Upper lobe of left lung (tissue), 6 donors: ENCODE measurements at places on chromosomes 5 and 9. TPM values are rescaled to one million over a fixed set of nuclear protein-coding genes. Genes with fewer than 3 reads are reported as not detected.

EIF4E1B gene
- not detected for total RNA-seq

DNA sequence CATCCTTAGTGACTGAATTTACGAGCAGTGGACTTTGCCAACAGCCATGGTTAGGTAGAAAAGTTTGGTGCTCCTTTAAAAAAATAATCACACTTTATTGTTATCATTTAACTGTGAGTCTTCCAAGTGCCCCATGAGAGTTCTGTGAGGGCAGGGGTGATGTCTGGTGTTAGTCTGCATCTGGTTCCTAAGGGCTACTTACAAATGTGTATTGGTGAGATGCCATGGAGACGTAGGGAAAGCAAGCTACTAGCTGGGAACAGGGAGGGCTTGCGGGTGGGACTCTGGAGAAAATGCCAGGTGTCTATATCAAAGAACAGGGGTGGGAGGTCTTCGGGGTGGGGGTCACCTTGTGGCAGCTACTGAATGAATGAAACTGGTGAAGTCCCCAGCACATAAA, 47.1 kb upstream of the EBF1 start:
- no peak for DNase-seq

- no peak for DNase-seq
Observed at GRCh38 chr5:61234019-61234418, 71.8 kb upstream of the SMIM15 start.

GRCh38 chr5:176579323-176579722, 30.2 kb downstream of the CDHR2 start:
- no peak for DNase-seq

DNA sequence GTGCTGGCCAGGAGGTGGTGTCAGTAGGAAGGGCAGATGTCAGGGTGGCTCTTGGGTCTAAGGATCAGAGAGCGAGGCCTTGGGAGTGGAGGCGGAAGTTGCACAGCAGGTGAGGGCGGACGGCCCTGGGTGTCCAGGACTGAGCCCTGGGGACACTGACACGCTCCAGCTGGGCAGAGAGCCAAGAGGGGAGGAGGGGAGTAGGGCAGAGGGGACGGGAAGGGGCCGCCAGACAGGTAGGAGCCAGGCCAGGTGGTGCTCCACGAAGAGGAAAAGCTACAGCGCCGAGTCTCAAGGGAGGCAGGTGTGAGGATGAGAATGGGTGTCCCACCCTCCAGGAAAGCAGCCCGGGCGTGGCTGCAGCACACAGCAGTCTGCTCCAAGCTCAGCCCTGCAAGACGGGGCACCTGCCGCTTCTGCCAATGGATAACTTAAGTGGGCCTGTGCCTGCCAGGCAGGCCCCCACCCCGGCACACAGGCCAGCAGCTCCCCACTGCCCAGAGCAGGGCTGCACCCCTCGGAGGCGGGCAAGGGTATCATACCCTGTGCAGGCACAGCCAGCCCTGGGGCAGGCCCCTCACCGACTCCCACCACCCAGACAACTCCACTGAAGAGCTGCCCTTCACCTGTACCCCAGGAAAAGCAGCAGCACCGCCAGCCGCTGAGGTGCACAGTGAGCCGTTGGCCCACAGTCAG, 4.9 kb downstream of the TPRN start:
- DNase-seq: no peak
